LHCN-M2 (cell line): ENCODE measurements at places on chromosomes 5 and 9. TPM values are rescaled to one million over a fixed set of nuclear protein-coding genes. Genes with fewer than 3 reads are reported as not detected.

Gene TMEM232
- 1.1 and 1.3 TPM in 2 replicates for total RNA-seq

Gene STC2
- total RNA-seq = 1,426 and 2,025 TPM in 2 replicates

Gene PCDHGB7
- total RNA-seq = 0.52 and 0.83 TPM in 2 replicates

Gene PPP3R2
- total RNA-seq = not detected in 2 replicates

Gene OR2V1
- total RNA-seq = not detected in 2 replicates

Gene F2RL2
- 0.52 and 0.71 TPM in 2 replicates for total RNA-seq
